CMK (cell line): ENCODE measurements at places on chromosomes 1 and 21.

DNA sequence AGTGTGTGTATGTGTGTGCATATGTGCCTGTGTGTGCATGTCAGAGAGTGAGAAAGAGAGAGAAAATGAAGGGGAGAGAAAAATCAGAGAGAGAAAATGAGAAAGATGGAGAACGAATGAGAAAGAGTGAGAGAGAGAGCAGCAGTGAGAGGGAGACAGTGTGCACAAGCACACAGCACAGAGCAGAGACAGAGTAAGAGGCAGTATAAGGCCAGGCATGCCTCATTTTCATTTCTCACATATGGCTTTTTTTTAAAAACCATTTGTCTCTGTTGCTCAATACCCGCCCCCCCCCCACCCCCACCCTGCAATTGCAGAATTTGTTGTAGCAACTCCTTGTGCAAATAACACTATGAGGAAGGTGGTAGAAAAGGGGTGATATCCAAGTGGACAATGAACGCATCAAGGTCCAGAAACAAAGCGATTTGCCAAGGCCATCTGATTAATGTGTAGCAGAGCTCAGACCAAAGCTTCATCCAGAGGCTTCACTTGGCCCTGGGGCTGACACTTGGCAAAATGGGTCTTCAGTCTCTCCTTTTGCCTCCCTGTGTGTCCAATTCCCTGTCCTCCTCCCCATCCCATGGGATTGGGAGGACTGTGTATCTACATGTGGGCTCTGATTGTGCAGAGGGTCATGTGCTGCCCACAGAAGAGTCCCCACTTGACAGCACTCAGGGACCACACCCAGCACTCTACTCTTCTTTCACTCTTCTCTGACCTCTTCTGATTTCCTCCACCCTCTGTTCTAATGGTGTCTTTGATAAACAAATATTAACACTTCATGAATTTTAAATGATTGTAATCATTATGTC, 38.9 kb upstream of the HSD3B1 start:
- DNase-seq: no peak

- DNase-seq: no peak
Observed at GRCh38 chr1:154344977-154345837, 19.9 kb downstream of the ATP8B2 start.

GRCh38 chr1:154405747-154406571, 816 bp downstream of the IL6R start:
- no peak for DNase-seq

DNA sequence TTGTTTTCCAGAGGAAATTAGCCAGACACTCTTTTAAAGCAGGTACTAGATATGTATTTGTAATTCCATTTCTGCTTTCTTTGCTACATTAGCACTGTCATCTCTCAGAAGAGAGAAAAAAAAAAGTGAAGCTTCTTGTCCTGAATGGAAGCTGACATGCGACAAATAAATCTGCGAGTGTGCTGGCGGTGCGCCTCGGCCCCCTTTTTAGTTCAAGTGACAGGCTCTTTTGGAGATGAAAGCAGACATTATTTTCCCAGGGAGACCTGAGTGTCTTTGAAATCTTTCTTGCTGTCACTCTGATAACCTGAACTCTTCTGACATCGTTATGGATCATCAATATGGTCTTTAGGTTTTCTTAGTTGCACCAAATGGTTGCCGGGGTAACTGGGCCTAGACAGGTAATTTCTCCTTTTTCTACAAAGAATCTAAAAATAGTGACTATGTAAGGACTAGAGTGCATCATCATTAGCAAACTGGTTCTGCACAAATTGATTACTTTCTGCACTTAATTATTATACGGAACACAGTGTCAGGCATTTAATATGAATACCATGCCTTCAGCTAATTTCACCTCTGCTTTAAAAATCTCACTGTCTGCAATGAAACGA, 478.6 kb downstream of the PCP4 start:
- DNase-seq: no peak

GRCh38 chr1:162629651-162630050, 2.6 kb upstream of the DDR2 start:
- no peak for DNase-seq

GRCh38 chr1:43853161-43853921, 80.3 kb upstream of the ARTN start:
- peak; percentile 32 for DNase-seq
